GM12878 (cell line): ENCODE measurements at places on chromosomes 5 and 9. TPM values are rescaled to one million over a fixed set of nuclear protein-coding genes. Genes with fewer than 3 reads are reported as not detected.

DNA sequence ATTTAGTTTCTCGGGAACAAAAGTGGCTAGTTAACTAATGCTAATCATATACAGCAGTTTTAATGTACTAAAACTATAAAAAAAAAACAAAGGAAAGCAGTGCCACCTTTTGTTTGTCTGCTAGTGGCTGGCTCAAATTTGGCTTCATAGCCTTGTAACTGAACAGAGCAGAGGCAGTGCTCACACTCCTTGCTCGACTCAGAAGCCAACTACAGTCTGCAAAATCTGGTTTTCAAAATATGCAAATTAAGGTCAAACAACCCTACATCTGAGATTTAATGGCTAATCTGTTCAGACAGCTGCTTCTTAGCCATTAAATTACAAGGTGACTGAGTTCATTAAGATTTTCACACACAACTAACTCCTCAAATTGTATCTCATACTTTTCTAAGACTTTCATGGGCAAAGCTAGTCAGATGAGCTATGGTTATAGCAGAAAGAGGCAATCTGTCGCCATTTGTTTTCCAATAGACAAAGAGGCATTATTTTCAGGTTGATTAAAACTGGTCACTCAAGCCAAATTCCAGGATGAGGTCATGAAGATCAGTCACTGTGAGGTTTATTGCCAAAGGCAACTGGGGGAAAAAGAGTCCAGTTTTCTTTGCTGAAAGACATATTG is 56.8 kb upstream of the EPB41L4A start:
- H3K4me3 ChIP-seq = no peak overlapping the region
- no peaks in the 10 kb centered on the region for H3K27me3 ChIP-seq
- H3K36me3 ChIP-seq = no peaks in the 10 kb centered on the region
- H3K4me1 ChIP-seq = no peaks in the 10 kb centered on the region
- H3K27ac ChIP-seq = no peak overlapping the region

GRCh38 chr9:214648-215493 is at the start of gene DOCK8:
DOCK8 (plus strand) TSS chr9:214865; CDS start chr9:214977, 112 bp downstream.
- DNase-seq = no peak
- peak within 1 kb of the TSS; percentile 9; the same call in 1 of the 2 replicates for H3K27ac ChIP-seq
- no peaks in the 10 kb centered on the region for H3K4me1 ChIP-seq
- H3K36me3 ChIP-seq = no peaks in the 10 kb centered on the region
- H3K27me3 ChIP-seq = no peaks in the 10 kb centered on the region

The SOHLH1 gene
- not detected in 2 replicates for total RNA-seq

DNA sequence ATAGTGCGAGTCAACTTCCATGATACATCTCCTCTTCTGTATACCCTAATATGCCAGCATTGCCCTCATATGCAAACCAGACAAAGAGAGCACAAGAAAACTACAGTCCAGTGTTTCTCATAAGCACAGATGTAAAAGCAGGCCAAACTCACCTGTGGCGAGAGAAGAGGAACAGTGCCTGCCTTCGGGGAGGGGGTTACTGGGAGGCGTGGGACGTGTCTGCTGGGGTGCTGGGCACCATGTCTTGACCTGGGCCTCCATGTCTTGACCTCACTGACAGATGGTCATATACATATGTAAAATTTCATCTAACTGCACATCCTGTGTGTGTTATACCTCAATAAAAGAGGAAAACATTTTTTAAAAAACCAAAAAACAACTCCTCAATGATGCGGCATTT is 159.3 kb upstream of the PPP1R26 start:
- no peak overlapping the region for H3K27ac ChIP-seq
- no peak for DNase-seq
- H3K4me1 ChIP-seq = no peaks in the 10 kb centered on the region
- H3K27me3 ChIP-seq = no peaks in the 10 kb centered on the region
- H3K36me3 ChIP-seq = no peaks in the 10 kb centered on the region

DNA sequence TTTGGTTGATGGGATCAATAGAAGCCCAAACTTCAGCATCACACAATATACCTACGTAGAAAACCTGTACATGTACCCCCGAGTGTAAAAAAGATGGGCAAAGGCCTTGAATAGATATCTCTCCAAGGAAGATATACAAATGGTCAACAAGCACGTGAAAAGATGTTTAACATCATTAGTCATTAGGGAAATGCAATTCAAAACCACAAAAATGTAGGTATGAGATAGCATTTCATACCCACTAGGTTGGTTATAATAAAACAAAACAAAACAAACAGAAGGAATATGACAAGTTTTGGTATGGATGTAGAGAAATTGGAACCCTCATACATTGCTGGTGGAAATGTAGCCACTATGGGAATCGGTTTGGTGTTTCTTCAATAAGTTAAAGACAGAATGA is 33.1 kb upstream of the PPARGC1B start:
- no peaks in the 10 kb centered on the region for H3K36me3 ChIP-seq
- peaks cover 3% of the 10 kb centered on the region; the same call in 1 of the 2 replicates for H3K27me3 ChIP-seq
- no peak overlapping the region for H3K4me3 ChIP-seq

DNA sequence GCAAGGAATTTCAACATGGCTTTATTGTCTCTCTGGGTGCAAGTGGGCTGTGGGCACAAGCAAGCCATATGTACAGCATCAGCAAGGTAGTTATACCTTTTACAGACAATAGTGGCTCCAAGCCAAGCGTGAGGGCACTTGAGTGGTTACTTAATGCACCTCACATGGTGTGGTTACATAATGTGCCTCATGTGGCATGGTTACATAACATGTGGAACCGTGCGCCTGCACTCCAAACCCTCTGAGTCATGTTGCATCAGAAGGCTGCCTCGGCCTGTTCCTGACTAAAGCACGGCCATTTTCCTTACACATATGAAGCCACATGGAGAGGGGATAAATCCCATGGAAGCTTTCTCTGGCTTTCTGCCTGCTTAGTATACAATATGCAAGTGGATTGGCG is 150.9 kb downstream of the OSTF1 start:
- H3K4me1 ChIP-seq = no peaks in the 10 kb centered on the region
- DNase-seq = no peak
- no peaks in the 10 kb centered on the region for H3K36me3 ChIP-seq
- no peak overlapping the region for H3K27ac ChIP-seq
- H3K4me3 ChIP-seq = no peak overlapping the region
- H3K27me3 ChIP-seq = no peaks in the 10 kb centered on the region

GRCh38 chr5:124546643-124547042 is 199.8 kb downstream of the ZNF608 start:
- H3K27ac ChIP-seq = no peak overlapping the region
- no peaks in the 10 kb centered on the region for H3K36me3 ChIP-seq
- no peak overlapping the region for H3K4me3 ChIP-seq
- H3K4me1 ChIP-seq = no peaks in the 10 kb centered on the region

The ANKRD34B gene
- total RNA-seq = not detected in 2 replicates

- H3K4me1 ChIP-seq = no peaks in the 10 kb centered on the region
- H3K36me3 ChIP-seq = no peaks in the 10 kb centered on the region
- H3K4me3 ChIP-seq = peak within 1 kb of the TSS; percentile 78
- H3K27me3 ChIP-seq = no peaks in the 10 kb centered on the region
- DNase-seq = no peak
These were observed at the start of gene PTGR1 for GRCh38 chr9:111599092-111599954. PTGR1 (minus strand) TSS chr9:111599647; CDS start chr9:111597422, 2,225 bp downstream.

DNA sequence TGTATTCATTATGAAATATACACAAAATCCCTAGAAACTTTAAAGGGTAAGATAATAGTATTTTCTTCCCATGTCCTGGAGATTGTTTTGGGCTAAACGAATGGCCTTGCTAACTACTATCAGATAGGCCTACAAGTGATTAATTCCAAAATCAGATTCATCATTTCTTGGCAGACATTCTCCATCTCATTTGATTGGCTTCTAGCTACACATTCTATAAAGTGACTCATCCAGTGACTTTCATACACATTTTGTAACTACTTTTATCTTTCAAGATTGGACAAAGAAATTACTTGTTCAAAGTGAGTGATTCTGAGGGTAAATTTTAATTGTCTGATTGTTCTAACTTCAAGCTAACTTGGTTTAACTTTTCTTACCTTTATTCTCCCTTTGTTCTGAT is 93.3 kb downstream of the RAPGEF6 start:
- H3K27me3 ChIP-seq = no peaks in the 10 kb centered on the region
- peaks cover 7% of the 10 kb centered on the region for H3K4me1 ChIP-seq
- DNase-seq = no peak
- H3K36me3 ChIP-seq = peaks cover 7% of the 10 kb centered on the region; the same call in 1 of the 2 replicates
- no peak overlapping the region for H3K4me3 ChIP-seq
- no peak overlapping the region for H3K27ac ChIP-seq

The PCDHB16 gene
- not detected in 2 replicates for total RNA-seq

GRCh38 chr9:2872250-2872930 is 28.5 kb upstream of the PUM3 start:
- H3K4me3 ChIP-seq = no peak overlapping the region
- H3K27me3 ChIP-seq = no peaks in the 10 kb centered on the region; the same call in 1 of the 2 replicates
- no peak overlapping the region for H3K27ac ChIP-seq
- DNase-seq = no peak

The CCL21 gene
- total RNA-seq = 0.24 and 0.26 TPM in 2 replicates

DNA sequence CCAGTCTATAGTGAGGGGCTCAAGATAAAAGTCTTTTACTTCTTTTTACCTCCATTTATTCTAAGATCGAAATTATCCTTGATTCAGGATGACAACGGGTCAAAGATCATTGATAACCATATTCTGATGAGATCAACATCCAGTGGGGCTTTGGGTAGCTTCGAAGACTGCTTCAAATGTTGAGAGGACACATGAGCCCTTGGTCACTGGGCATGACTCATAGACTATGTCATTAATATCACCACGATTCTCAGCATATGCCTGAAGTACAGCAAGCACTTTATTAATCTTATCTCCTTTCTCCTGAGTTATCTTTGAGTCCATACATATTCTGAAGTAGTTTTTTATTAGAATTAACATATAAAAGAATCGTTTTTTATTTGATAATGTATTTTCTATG is 117.1 kb upstream of the DAB2 start:
- no peaks in the 10 kb centered on the region for H3K4me1 ChIP-seq
- no peak for DNase-seq
- no peak overlapping the region for H3K4me3 ChIP-seq
- no peaks in the 10 kb centered on the region for H3K36me3 ChIP-seq
- no peak overlapping the region for H3K27ac ChIP-seq

GRCh38 chr5:51203598-51203997 is 179.7 kb upstream of the ISL1 start:
- H3K4me1 ChIP-seq = no peaks in the 10 kb centered on the region
- no peak for DNase-seq
- H3K27me3 ChIP-seq = no peaks in the 10 kb centered on the region
- no peaks in the 10 kb centered on the region for H3K36me3 ChIP-seq
- no peak overlapping the region for H3K4me3 ChIP-seq
- H3K27ac ChIP-seq = no peak overlapping the region

The NR6A1 gene
- total RNA-seq = 8.7 and 9.2 TPM in 2 replicates
